ENCODE measurements at places on chromosomes 3 and 15. TPM values are rescaled to one million over a fixed set of nuclear protein-coding genes. Genes with fewer than 3 reads are reported as not detected.

- no peak for DNase-seq
Observed at GRCh38 chr3:12380461-12380860, 91.6 kb downstream of the PPARG start.

GRCh38 chr15:65945616-65946015 lies 76.3 kb downstream of the RAB11A start:
- DNase-seq: no peak

PRTG gene
- 0.45 TPM for total RNA-seq

CCR1 gene
- 0.90 TPM for total RNA-seq

DPPA2 gene
- not detected for total RNA-seq

- no peak for DNase-seq
Observed at GRCh38 chr15:98690272-98690950, 42.1 kb downstream of the IGF1R start.

DNA sequence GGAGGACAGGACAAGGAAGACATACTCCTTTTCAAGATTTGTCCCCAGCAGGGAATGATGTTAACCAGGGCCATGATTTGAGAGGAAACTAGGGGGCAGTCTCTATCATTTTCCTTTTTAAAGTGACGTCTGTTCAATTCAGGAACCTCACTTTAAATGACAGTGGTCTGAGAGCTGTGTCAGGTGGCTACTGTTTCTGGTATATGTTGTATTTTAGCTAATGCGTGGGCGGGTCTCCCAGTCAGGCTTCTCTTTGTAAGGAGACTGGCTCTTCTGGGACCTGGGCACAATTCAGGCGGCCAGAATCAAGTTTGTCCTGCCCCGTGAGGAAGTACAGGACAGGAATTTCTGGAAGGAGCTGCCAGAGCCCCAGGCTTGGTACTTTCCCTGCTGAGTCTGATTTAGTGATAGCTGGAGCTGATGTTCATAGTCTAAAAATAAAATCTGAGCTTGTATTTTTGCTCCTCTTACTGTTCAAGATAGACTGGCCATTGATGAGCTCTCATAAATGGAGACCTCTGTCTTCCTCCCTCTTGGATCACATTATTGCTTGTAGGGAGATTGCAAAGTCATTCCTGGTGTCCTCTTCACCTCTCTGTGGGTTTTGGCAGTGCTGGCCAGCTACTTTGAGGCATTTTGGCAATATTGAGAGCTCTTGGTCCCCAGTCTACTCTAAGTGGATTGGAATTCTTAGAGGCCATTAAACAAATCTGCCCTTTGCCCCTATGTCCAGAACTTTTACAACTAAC lies 25.6 kb downstream of the SQOR start:
- peak; percentile 46 for DNase-seq

DNA sequence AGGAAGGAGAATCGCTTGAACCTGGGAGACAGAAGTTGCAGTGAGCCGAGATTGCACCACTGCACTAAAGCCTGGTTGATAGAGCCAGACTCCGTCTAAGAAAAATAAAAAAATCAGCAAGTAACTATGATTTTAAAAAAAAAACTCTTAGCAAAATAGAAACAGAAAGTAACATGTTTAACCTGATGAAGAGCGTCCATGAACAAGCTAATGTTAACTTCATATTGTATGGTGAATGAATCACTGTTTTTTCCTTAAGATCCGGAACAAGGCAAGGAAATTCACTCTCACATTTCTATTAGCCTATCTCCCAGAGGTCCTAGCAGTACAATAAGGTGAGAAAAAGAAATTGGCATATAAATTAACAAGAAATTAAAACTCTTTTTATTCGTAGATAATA lies 69.0 kb downstream of the RFX7 start:
- DNase-seq: no peak

SLC30A4 gene
- 15.3 TPM for total RNA-seq

LRRC31 gene
- total RNA-seq: not detected

GRCh38 chr3:33167716-33168336 lies 50.8 kb downstream of the SUSD5 start:
- no peak for DNase-seq

PLOD2 gene
- total RNA-seq: 46.1 TPM

- no peak for DNase-seq
Observed at GRCh38 chr3:183131186-183131725, 31.3 kb downstream of the LAMP3 start.

DNA sequence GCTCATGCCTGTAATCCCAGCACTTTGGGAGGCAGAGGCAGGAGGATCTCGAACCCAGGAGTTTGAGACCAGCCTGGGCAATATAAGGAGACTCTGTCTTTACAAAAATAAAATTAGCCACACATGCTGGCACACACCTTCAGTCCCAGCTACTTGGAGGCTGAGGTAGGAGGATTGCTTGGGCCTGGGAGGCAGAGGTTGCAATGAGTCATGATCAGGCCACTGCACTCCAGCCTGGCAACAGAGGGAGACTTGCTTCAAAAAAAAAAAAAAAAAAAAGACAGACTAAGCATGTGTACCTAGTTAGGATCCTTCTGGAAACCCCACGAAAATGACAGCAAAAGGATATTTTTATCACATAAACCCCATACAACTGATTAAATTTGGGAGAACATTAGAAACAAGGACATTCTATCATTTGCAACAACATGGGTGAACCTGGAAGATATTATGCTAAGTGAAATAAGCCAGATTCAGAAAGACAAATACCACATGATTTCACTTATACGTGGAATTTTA lies 44.9 kb downstream of the METTL6 start:
- peak; percentile 53 for DNase-seq

GRCh38 chr3:31035681-31036080 lies 141.2 kb upstream of the GADL1 start:
- DNase-seq: peak; percentile 40

COL6A5 gene
- total RNA-seq: not detected

- DNase-seq: no peak
Observed at GRCh38 chr3:184945886-184946625, 134.1 kb downstream of the VPS8 start.

GNB4 gene
- total RNA-seq: 50.5 TPM

GRCh38 chr15:74402337-74402841 lies 31.4 kb downstream of the SEMA7A start:
- DNase-seq: no peak

GRCh38 chr15:77507911-77508310 lies 87.2 kb downstream of the HMG20A start:
- DNase-seq: peak; percentile 75

CCDC33 gene
- not detected for total RNA-seq

GRCh38 chr15:27196691-27197090 lies 225.7 kb downstream of the GABRG3 start:
- DNase-seq: no peak

DNA sequence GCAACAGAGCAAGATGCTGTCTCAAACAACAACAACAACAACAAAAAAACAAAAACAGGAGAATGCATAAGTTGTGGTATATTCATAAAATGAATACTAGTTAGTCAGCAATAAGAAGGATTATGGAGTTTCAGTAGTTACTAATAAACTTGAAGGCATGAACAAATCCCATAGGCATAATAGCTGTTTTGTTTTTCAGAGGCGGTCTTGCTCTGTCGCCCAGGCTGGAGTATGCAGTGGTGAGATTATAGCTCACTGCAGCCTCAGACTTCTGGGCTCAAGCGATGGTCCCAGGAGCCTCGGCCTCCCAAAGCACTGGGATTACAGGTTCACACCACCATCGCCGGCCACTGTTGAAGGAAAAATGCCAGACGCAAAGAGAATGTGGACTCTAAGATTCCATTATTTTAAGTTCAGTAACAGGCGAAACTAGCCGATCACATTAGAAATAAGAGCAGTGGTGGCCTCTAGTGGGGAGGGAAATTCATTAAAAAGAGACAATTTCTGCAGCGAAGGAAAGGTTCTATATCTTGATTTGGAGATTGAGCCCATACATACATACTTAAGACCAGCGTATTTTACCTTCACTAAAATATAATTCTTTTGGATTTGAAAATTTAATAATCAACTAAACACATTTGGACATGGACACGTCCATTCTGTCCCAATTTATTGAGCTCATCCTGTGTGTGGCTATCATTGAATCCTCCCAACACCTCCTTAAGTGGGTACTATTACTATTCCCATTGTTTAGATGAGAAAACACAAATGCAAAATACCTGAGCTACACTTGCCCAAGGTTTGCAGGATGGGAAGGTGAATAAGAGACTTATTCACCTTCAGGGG lies 27.4 kb upstream of the HDAC11 start:
- peak; percentile 72 for DNase-seq

GP5 gene
- 0.49 TPM for total RNA-seq

- DNase-seq: no peak
Observed at GRCh38 chr15:39193611-39194010, 387.3 kb upstream of the THBS1 start.

DNA sequence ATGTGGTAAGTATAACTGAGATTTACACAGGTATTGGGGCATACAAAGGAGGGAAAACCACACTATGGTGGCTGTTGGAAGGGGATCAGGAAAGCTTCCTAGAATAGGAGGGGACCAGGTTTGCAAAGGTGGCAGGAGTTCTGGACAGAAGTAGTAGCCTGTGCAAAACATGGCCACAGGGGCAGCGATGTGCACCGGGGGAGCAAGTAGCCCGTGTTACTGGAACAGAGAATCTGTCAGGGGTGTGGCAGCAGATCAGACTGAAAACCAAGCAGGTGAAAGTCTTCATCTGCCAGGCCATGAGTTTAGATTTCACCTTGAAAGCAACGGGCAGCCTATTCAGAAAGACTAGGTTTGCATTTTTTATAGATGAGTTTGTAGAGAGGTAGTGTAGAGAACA lies 182.3 kb upstream of the LPP start:
- DNase-seq: no peak

- DNase-seq: no peak
Observed at GRCh38 chr3:52084216-52084945, 28.0 kb upstream of the DUSP7 start.

Data from fibroblast of the aortic adventitia (primary cell).